ENCODE measurements at places on chromosomes 11 and 22.

GRCh38 chr11:130209128-130209932 lies 49.7 kb downstream of the ST14 start:
- DNase-seq = no peak

DNA sequence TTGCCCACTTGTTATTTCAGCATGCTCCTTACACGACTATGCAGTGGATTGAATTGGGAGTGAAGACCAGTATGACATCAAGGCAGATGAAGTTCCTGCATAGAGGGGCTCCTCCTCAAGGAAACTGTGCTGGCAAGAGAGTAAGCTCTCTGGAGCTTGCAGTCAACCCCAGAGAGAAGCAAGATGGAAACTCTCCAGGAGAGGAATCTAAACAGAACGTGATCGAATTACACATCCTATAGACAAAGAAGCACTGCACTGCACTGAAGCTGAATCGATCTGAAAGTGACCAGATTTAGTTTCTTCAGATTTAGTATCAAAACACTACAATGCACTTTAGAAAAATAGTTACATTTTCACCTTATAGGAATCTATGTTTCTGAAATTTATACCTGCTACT lies 947.7 kb upstream of the TENM4 start:
- no peak for DNase-seq

DNA sequence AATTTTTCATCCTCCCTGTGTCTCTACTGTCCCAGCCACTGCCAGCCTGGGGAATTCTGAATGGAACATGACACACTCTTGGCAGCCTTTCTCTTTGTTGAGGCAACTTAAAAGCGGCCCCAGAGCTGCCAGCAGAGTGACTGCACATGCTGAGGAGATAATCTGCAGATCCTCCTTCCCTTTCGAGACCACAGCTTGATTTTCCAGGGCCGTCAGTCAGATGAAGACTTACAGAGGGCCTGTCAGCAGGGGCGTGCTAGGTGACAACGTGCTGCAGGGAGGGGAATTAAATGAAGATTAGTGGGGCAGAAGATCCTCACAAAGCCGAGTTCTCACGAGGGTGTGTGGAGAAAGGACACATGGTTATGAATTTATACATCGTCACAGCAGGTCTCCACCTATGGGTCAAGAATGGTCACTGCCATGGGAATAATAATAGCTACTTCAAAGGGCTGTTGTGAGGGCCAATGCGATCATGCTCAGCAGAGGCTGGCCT lies 193.5 kb upstream of the PITPNB start:
- peak; percentile 20 for DNase-seq

GRCh38 chr11:27440090-27440489 lies 32.5 kb downstream of the LGR4 start:
- DNase-seq = no peak

GRCh38 chr11:96465512-96465911 lies 75.7 kb downstream of the JRKL start:
- DNase-seq = no peak

DNA sequence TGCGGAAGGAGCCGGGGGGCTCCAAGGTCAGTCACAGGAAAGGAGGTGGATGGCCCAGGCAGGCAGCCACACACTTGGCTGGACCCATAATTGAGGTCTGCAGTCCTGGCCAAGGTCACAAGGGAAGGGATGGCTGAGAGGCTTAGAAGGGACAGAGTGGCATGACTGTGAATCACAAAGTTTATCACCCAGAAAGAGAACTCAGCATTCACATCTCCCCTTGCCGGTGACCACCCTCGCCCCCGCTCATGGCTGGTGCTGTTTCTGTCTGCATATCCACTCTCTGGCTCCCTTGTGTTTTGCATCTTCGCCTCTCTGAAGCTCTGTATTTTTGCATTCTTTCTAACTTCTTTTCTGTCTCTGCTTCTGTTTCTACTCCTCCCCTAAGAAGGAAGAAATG lies 117.5 kb downstream of the FEZ1 start:
- no peak for DNase-seq

GRCh38 chr22:50719814-50720300 lies 18.1 kb upstream of the ACR start:
- DNase-seq = no peak

DNA sequence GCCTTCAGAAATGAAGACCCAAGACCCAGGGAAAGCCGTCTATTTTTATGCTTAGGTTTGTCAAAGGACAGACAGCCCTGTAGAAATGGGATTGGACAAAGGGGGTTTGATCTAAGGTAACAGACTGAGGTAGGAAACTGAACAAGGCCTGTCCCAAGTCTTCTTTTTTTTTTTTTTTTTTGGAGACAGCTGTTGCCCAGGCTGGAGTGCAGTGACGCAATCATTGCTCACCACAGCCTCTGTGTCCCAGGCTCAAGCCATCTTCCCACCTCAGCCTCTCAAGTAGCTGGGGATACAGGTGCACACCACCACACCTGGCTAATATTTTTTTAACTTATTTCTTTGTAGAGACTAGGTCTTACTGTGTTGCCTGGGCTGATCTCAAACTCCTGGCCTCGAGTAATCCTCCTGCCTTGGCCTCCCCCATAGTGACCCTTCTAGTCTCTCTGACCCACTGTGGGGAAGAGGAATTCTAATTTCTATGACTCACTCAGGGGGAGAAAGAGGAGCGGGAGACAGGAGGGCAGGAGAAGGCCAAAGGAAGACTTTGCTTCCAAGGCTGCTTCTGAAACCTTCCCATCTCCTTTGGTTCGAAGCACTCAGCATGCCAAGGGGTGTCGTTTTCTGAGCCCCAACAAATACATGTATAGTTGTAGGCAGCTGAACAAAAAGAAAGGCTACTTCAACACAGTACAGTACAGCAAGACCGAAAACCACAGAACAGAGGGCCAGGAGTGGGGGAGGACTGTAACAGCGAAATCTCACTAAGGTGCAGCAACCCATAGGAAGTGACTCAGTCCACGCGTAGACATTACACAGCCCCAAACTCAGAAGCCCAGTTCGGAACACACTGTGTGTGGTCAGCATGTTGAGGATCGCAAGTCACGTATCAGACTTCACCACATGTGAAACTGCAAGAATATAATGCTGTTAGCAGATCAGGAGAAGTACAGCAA lies 872 bp downstream of the TMA7B start:
- DNase-seq = peak; percentile 77

DNA sequence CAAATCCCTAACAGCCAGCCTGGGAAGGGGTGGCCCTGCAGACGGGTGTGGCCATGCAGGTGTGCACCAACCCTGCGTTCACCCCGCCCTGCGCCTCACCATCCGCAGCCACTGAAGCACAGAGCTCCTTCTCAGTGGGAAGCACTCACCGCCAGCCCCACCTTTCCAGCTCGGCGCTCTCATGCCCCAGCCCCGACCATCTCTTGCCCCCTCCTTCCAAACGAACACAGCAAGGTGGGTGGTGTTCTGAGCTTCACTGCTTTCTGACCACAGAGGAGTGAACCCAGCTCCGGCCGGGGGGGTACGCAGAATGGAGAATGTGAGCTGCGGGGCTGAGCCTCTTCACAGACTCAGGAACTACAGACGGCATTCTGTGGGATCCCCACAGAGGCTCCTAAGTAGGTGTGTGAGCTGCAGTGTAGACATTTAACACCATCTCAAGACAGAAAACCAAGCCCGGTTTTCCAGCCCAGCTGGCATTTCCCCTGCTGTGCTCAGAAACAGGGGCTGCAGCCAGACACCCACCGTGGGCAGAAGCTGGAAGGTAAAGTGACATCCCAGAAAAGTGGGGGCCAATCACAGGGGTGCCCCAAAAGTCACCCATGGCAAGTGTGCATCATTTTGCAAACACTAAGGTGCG lies 88.4 kb upstream of the RTL6 start:
- no peak for DNase-seq

GRCh38 chr22:39617342-39617741 lies 46.8 kb downstream of the CACNA1I start:
- DNase-seq = no peak

GRCh38 chr11:134228625-134229024 lies 4.2 kb downstream of the VPS26B start:
- peak; percentile 58 for DNase-seq

- DNase-seq = no peak
Measured at GRCh38 chr11:27938011-27938410, 169.9 kb downstream of the KIF18A start.

- DNase-seq = no peak
Measured at GRCh38 chr11:91792779-91793262, 431.8 kb upstream of the FAT3 start.

DNA sequence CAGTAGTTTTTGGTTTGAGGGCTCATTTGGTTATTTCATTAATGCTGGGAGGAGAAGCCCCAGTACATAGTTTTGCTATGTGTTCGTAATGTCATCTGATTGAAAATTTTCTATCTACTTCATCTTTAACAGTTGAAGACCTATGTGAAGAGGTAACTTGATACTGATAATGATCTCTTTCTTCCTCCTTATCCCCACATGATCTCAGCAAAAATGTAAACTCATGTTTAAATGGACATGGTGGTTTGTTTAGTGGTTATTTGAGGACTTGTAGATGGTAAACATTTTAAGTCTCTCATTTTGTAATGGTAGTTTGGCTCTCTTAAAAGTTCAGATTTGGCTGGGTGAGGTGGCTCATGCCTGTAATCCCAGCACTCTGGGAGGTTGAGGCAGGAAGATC lies 53.7 kb upstream of the SPTBN2 start:
- DNase-seq = no peak

DNA sequence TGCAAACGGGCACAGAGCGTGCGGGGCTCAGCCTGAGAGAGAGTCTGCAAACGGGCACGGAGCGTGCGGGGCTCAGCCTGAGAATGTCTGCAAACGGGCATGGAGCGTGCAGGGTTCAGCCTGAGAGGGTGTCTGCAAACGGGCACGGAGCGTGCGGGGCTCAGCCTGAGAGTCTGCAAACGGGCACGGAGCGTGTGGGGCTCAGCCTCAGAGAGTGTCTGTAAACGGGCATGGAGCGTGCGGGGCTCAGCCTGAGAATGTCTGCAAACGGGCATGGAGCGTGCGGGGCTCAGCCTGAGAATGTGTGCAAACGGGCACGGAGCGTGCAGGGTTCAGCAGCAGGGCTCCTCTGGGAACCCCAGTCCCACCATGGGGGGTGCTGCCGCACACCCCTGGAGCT lies 13.5 kb downstream of the PHRF1 start:
- no peak for DNase-seq

- no peak for DNase-seq
Measured at GRCh38 chr22:39715778-39716495, 145.4 kb downstream of the CACNA1I start.

DNA sequence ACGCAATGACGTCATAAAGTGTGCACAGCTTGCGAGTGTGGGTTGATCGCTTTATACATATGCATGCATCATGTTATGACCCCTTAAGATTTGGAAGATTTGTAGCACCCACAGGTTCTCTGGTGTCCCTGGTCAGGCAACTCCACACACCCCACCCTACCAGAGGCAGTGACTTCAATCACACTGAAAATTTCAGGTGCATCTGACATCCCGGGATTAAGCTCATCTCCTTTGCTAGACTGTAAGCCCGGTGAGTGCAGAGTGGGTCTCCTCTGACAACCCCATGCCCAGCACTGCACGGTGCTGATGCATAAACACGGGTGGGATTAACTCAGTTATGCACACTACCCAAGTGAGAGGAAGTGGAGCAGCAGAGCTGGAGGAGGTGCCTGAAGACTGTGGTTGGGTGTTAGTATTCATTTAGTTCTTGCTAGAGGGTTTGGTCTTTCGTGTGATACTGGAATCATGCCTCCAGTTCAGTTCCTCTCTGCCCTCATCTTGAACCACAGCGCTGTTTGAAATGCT lies 6.5 kb downstream of the ARSA start:
- no peak for DNase-seq

DNA sequence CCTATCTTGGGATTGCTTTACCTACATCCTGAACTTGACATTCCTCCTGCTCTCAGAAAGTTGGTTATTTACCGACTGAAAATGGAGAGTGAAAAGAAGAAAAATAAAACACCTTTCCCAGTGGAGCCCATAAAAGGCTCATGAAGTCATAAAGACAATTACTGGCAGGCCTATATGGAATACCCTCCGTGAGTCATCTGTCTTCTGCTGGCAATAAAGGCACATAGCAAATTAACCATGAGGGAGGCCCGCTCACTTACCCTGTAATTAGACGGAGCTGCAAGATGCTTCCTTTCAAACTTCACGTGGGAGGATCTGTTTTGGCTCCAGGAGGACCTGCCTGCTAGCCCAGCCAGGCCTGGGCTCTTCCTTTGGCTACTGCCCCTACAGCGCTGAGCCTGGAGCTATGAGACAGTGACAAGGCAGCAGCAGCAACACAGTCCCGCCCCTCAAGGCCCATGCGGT lies 540.4 kb downstream of the BUD13 start:
- DNase-seq = no peak

GRCh38 chr11:119298726-119299125 lies 18.2 kb downstream of the MCAM start:
- no peak for DNase-seq

- DNase-seq = no peak
Measured at GRCh38 chr11:83722392-83723119, 436.4 kb upstream of the CCDC90B start.

DNA sequence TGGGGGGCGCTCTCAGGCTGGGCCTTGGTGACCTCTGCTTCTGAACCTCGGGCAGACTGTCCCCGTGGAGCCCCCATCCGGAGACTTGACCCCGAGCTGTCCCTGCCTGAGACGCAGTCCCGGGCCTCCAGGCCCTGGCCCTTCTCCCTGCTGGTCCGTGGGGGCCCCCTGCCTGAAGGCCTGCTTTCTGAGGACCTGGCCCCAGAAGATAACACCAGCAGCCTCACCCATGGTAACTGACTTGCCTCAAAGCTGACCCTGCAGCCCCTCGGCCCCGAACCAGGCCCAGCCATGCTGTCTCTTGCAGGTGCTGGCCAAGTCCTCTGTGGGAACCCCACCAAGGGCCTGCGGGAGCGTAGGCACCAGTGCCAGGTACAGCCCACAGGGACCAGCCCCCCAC lies 8.9 kb downstream of the LMNTD2 start:
- no peak for DNase-seq

- no peak for DNase-seq
Measured at GRCh38 chr11:59813364-59813763, 2.8 kb upstream of the MRPL16 start.

DNA sequence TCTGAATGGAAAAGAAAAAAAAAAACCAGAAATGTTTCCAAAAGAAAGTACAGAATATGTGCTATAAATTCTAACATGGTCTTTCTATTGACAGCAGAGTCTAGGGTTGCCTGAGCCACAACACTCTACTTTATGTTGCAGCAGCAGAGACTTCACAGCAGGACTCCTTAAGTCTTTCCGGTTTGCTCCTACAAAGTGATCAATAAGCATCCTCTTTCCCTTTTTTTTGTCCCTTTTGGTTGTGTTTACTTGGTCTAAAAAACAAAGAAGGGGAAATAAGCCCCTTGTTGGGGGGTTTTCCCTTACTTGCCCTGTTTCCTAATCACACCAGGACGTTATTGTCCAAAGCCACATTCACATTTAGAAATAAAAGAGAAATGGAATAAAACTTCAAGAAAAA lies 163.1 kb upstream of the MPPED2 start:
- no peak for DNase-seq

All from AG09309 (cell line).